A549 treated with RU486 at 1 μM for 4 hours (cell line): ENCODE measurements at places on chromosomes 3 and 15. TPM values are rescaled to one million over a fixed set of nuclear protein-coding genes. Genes with fewer than 3 reads are reported as not detected.

SPINT1 gene
- 0.87 to 1.5 TPM (median 1.1 TPM) in 5 replicates for total RNA-seq

ZPLD1 gene
- total RNA-seq = 0.08 TPM in 1 of 5 replicates, not detected in the others

GABRB3 gene
- total RNA-seq = 61.0 to 82.0 TPM (median 72.6 TPM) in 5 replicates

CAMK2N2 gene
- total RNA-seq = 0.72 to 1.6 TPM (median 1.3 TPM) in 5 replicates

KNL1 gene
- total RNA-seq = 4.4 to 8.1 TPM (median 7.0 TPM) in 5 replicates

GOLGA6L22 gene
- total RNA-seq = not detected in 5 replicates

EPHA3 gene
- total RNA-seq = not detected in 5 replicates
